T-helper 22 cell (primary cell): ENCODE measurements at places on chromosomes 6 and 20.
A peak's percentile ranks its signal among the peaks of the same experiment; 100 is the strongest.

- no peak for DNase-seq
Observed at GRCh38 chr6:76592566-76592965, 520.1 kb upstream of the IMPG1 start.

DNA sequence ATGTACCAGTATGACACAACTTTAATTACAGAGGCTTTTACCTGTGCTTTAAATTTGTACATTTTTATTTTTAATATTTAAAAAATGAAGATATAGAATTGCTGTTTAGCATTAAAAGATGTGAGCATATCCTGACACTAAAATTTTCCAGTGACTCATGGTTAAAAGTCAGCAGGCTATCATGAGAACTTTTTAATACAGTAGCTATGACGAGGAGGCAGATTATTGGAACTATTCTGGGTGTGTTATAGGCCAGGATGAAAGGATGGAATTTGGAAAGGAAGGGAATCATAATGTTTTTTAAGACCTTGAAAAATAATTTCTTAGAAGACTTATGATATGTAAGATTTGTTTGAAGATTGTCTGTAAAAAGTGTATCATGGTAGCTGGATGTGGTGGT, 91.0 kb downstream of the GFRA4 start:
- no peak for DNase-seq

DNA sequence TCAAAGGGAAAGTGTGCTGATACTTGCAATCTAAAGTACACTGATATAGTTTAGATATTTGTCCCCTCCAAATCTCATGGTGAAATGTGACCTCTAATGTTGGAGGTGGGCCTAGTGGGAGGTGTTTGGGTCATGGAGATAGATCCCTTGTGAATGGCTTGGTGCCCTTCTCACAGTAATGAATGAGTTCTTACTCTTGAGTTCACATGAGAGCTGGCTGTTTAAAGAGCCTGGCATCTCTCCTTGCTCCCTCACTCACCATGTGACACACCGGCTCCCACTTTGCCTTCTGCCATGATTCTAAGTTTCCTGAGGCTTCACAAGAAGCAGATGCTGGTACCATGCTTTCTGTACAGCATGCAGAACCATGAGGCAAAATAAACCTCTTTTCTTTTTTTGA, 78.1 kb downstream of the REPS1 start:
- DNase-seq: no peak

GRCh38 chr20:20480126-20480525, 112.2 kb downstream of the INSM1 start:
- no peak for DNase-seq

GRCh38 chr6:168293636-168294530, 25.7 kb downstream of the DACT2 start:
- DNase-seq: no peak

DNA sequence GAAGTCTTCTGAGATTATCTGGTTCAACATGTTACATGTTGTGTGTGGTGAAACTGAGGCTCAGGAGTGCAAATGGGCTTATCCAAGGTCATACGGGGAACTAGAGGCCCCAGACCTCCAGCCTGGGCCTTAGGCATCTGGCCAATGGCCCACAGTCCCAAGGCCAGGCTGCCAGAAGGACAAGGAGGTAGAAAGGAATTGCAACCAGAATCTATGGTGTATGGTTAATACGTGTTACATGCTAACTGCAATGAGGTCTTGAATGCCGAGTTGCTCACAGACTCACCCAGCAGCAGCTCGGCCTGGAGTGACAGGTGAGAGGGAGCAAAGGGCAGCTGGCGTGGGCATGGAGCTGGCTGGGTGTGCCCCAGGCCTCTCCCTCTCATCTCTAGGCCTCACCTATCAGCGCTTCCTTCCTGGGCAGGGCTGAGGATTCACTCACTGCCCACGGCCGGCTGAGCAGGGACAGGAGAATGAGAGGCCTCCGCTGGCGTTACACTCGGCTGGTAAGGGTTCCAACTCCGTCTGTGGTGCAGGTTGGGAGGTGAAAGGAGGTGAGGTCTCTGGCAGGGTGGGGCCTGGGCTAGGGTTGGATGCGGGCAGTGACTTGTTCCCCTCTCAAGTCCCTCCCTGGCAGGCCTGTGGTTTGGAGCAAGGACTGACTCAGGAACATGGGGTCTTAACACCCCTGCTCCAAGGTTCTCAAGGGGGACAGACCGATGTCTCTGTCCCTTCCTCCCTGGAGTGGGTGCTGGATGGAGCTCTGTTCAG, at the start of gene TLDC2:
Gene TLDC2 (plus strand): TSS at position 437 of the 771 bp plus-strand sequence. CDS start 37 bp downstream, at position 474.
- DNase-seq: no peak

DNA sequence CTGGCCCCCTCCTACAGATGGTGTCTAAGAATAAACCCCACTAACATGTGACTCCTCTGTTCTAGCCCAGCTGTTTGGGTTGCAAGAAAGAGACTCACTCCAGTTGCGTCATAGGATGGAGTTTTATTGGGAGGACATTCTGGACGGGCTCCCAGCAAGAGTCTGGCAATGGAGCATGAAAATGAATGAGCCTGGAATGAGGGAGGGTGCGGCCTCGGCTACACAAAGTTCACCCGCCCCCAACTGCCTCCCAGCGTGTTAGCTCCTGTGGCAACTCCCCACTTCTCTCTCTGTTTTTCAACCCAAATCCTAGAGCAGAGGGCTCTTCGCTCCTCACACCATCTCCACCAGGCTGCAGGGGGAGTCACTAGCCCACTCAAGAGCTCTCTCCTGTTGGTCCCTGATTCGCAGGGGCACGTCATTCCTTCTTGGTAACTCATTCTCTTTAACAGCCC, 5.1 kb upstream of the ADAM33 start:
- no peak for DNase-seq

DNA sequence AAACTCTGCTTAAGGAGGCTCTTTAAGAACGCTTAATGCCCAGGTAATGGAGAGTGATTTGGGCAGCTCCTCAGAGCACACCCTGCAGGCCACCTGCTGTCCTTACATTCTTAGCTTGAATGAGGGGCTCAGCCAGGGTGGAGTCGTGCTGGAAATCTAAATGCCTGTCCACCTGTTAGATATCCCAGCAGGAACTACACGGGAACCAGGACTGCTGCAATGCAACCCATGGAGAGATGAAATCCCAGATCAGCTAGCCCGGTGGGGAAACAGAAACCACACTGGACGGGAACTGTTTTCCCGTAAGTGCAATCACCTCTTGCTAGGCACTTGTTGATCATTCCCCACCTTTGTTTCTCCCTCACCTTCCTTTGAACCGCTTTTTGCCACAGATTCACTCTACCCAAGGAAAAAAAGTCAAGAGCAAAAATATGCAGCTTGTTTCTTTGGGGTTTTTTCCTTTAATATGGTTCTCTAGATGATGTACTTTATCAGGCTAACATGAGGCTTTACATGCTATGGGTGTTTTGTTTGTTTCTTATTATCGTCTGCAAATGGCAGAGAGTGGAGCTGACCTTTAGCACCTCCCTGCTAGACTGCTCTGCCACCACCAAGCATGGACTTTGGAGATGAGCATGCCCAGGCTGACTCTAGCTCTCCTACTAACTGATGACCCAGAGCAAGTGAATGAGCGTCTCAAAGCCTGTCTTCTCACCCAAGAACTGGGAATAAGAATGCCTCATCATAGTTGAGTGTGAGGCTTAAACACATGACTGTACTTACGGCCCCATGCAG, 125.9 kb upstream of the TNFAIP3 start:
- no peak for DNase-seq

GRCh38 chr6:89297695-89298351, 17.3 kb downstream of the GABRR2 start:
- DNase-seq: peak; percentile 57

- no peak for DNase-seq
Observed at GRCh38 chr6:142861711-142862110, 83.3 kb downstream of the HIVEP2 start.

GRCh38 chr20:46550461-46550860, at the start of gene OCSTAMP:
Gene OCSTAMP (minus strand): TSS chr20:46550654. CDS start chr20:46550560, 94 bp downstream.
- no peak for DNase-seq

DNA sequence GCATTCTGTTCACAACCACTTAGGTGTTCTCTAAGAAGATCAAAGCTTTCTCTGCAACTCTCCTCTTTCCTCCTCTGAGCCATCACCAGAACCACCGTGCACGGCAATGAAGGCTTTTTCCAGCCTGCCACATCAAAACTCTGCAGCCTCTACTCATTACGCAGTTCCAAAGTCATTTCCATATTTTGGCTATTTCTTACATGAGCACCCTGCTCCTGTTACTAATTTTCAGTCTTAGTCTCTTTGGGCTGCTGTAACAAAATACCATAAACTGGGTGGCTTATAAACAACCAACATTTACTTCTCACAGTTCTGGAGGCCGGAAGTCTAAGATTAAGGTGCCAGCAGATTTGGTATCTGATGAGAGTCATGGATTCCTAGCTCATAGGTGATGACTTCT, 70.4 kb upstream of the THBS2 start:
- no peak for DNase-seq

DNA sequence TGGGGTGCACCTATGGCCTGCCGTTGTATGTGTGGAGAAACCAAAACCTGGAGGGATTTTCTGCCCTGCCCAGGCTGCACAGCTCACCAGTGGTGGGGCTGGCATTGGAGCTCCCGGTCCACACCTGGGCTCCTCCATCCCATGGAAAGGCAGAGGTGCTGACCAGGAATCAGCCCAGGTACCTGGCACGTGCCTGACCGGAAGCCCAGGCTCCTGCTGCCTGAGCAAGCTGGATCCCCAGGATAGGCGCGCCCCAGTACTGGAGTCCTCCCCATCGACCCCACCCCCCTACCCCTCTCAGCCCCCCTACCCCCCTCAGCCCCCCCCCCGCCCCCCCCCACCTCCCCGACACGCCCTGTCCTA, 39.9 kb upstream of the HMGA1 start:
- DNase-seq: no peak

- no peak for DNase-seq
Observed at GRCh38 chr6:131893198-131893597, 58.0 kb downstream of the CCN2 start.

GRCh38 chr6:33748841-33749240, 2.1 kb upstream of the IP6K3 start:
- DNase-seq: no peak

DNA sequence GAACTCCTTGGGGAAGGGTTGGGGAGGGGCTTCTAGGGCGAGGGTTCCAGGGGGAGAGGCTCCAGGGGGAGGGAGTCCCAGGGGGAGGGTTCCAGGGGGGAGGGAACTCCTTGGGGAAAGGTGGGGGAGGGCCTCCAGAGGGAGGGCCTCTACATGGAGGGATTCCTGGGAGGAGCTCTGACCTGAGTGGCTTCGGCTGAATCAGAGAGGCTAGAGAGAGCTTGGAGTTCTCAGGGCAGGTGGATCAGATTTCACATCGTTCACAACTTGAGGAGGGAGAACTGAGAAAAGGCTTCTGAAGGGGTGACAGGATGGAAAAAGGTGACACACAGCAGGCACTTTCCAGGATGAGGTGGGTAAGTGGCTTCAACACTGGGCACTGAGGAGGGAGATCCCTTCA, 49.1 kb downstream of the DAAM2 start:
- DNase-seq: no peak

GRCh38 chr6:23002044-23002619, 432.8 kb downstream of the HDGFL1 start:
- no peak for DNase-seq

DNA sequence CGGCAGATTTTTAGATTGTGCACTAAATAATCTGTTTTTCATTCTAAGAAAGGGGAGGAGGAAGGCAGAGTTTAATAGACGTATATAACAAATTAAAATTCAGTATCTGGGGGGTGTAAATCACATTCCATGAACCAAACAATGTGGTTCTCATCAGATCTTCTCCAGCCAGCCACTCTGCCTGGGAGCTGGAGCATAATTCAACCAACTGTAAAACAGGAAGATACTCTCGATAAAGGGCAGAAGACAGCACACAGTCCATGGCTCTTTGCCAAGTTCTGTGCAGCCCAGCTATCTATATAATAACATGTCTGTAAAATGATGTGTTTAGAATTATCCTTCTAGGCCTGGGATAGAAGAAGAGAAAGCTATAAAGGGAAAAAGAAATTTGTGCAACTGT, 289.9 kb upstream of the ZFP64 start:
- DNase-seq: no peak

DNA sequence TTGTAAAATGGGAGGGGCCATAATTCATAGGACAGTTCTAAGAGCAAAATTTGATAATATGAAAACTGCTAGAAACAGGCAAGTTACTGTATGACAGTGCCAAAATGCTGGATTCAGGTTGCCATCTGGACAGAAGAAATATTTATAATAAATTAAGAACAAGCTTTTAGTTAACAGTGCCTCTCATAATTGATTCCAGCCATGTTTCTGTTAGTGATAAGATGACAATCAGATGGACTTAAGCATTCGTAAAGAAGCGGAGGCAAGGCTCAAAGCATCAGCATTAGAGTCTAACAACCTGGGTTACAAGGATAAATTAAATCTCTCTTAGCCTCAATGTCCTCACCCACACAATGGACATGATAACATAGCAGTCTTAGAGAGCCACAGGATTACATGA, 61.0 kb downstream of the SESN1 start:
- DNase-seq: no peak
